ENCODE measurements at places on chromosomes 1 and 21.
A peak's percentile ranks its signal among the peaks of the same experiment; 100 is the strongest.

GRCh38 chr1:229664133-229664689, 38.2 kb downstream of the URB2 start:
- DNase-seq: peak; percentile 25

GRCh38 chr1:247212627-247213617, 41.1 kb upstream of the ZNF124 start:
- DNase-seq: no peak

DNA sequence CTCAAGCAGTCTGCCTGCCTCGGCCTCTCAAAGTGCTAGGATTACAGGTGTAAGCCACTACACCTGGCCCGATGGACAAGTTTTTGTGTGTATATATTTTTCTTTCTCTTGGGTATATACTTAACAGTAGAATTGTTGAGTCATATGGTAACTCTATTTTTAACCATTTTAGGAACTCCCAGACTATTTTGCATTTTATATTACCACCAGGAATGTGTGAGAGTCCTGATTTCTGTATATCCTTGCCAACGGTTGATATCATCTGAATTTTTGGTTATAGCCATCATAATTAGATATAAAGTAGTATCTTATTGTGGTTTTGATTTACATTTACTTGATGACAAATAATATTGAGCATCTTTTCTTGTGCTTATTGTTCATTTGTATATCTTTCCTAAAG, 20.7 kb downstream of the FNBP1L start:
- no peak for DNase-seq

DNA sequence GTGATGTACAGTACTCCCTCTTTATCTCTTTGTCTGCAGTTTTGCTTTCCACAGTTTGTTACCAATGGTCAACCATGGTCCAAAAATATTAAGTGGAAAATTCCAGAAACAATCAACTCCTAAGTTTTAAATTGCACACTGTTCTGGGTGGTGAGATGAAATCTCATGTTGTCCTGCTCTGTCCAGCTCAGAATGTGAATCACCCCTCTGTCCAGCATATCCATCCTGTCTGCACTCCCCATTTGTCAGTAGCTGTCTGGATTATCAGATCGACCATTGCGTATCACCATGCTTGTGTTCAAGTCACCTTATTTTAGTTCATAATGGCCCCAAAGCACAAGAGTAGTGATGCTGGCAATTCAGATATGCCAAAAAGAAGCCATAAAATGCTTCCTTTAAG, 118.2 kb upstream of the PDE4B start:
- DNase-seq: no peak

DNA sequence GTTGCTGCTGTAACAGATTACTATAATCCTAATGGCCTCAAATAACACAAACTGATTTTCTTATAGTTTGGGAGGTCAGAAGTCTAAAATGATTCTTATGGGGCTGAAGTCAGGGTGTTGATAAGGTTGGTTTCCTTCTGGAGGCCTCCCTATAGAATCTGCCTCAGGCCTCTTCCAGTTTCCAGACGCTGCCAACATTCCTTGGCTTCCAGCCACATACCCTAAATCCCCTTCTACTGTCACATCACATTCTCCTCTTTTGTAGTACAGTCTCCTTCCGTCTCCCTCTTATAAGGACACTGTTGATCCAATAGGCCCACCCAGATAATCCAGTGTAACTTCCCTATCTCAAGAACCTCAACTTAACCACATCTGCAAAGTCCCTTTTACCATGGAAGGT, 145.3 kb upstream of the NCAM2 start:
- no peak for DNase-seq
